ENCODE measurements at places on chromosomes 7 and 10. TPM values are rescaled to one million over a fixed set of nuclear protein-coding genes. Genes with fewer than 3 reads are reported as not detected.

JAKMIP3 gene
- total RNA-seq, result 0.11 TPM

GLI3 gene
- total RNA-seq, result 3.4 TPM

TRPV5 gene
- not detected for total RNA-seq

CXCL12 gene
- total RNA-seq, result 16.2 TPM

GPR37 gene
- 1.5 TPM for total RNA-seq

FGFR2 gene
- total RNA-seq, result 0.44 TPM

ELOVL3 gene
- not detected for total RNA-seq

EPHA1 gene
- 0.33 TPM for total RNA-seq

PCLO gene
- 4.9 TPM for total RNA-seq

ZNF503 gene
- 5.8 TPM for total RNA-seq

TWIST1 gene
- total RNA-seq, result 51.1 TPM

FANK1 gene
- 3.7 TPM for total RNA-seq

MALRD1 gene
- 0.33 TPM for total RNA-seq

HKDC1 gene
- 10.6 TPM for total RNA-seq

CALCR gene
- not detected for total RNA-seq

KLHL7 gene
- total RNA-seq, result 41.6 TPM

TSPAN15 gene
- total RNA-seq, result 1.2 TPM

ADCYAP1R1 gene
- total RNA-seq, result not detected

IPMK gene
- total RNA-seq, result 4.5 TPM

RAB19 gene
- not detected for total RNA-seq

CUEDC2 gene
- 63.5 TPM for total RNA-seq

Measured in uterine smooth muscle cell (primary cell).